ENCODE measurements at places on chromosomes 12 and 14. TPM values are rescaled to one million over a fixed set of nuclear protein-coding genes. Genes with fewer than 3 reads are reported as not detected.

SLC10A1 gene
- total RNA-seq, result not detected

GPX2 gene
- total RNA-seq, result 0.99 TPM

MANSC1 gene
- total RNA-seq, result 24.0 TPM

ABCD4 gene
- 86.7 TPM for total RNA-seq

NAA25 gene
- total RNA-seq, result 28.2 TPM

- no peaks in the 10 kb centered on the region for H3K4me1 ChIP-seq
- DNase-seq, result no peak
- H3K27me3 ChIP-seq, result no peaks in the 10 kb centered on the region
- H3K4me3 ChIP-seq, result no peak overlapping the region
- no peak overlapping the region for H3K27ac ChIP-seq
Observed at GRCh38 chr12:54409267-54409666, 9.8 kb downstream of the ITGA5 start.

ACACB gene
- total RNA-seq, result 61.6 TPM

DNA sequence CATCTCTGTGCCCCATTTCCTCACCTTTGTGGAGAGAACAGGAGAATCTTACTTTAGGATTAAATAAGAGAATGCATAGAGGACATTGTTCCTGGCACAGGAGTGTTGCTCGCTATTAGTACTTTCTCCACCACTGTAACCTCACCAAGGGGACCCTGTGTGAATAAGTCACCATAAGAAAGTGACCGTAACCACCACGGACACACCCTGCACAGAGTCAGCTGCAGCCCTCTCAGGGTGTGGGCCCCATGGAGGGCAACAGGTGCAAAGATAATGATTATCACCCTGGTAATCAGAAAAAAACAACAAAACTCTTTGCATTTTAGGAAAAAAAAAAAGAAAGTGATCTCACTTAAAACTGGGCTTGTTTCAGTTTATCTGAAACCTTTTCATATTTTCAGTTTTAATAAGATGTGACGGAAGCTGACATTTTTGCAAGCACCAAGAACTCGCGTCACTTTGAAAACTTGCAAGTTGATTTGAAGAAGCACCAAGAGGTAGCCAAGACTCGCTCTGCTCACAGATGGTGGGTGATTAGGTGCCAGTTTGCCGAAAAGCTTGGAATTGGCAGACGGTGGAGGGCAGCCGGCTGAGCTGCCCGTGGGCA is 87.0 kb upstream of the VRK1 start:
- H3K4me1 ChIP-seq, result no peaks in the 10 kb centered on the region
- H3K27ac ChIP-seq, result no peak overlapping the region
- no peaks in the 10 kb centered on the region for H3K27me3 ChIP-seq
- no peak for DNase-seq
- H3K4me3 ChIP-seq, result no peak overlapping the region
- H3K36me3 ChIP-seq, result no peaks in the 10 kb centered on the region

DNA sequence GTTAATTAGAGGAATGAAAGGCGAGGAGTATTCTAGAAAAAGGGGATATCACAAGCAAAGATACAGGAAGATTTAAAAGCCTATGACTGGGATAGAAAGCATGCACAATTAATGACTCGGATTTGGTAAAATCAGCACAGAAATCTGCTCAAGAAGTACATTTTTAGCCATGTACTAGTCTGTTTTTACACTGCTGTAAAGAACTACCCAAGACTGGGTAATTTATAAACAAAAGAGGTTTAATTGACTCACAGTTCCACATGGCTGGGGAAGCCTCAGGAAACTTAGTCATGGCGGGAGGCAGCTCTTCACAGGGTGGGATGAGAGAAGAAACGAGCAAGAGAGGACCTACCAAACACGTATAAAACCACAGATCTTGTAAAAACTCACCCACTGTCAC is 716.3 kb upstream of the MDGA2 start:
- no peak overlapping the region for H3K4me3 ChIP-seq
- H3K4me1 ChIP-seq, result no peaks in the 10 kb centered on the region
- no peak overlapping the region for H3K27ac ChIP-seq
- H3K36me3 ChIP-seq, result no peaks in the 10 kb centered on the region

LALBA gene
- total RNA-seq, result 5.2 TPM

CPNE6 gene
- 0.12 TPM for total RNA-seq

- peaks cover 27% of the 10 kb centered on the region for H3K4me1 ChIP-seq
- H3K4me3 ChIP-seq, result no peak overlapping the region
- no peaks in the 10 kb centered on the region for H3K36me3 ChIP-seq
Observed at GRCh38 chr14:24238123-24238522, 4.3 kb downstream of the TINF2 start.

GRCh38 chr14:104795781-104796686 is 486 bp upstream of the AKT1 start:
- H3K4me3 ChIP-seq, result peak overlapping the region; percentile 32
- peak; percentile 43 for DNase-seq
- peak overlapping the region; percentile 80 for H3K27ac ChIP-seq
- H3K27me3 ChIP-seq, result no peaks in the 10 kb centered on the region
- H3K36me3 ChIP-seq, result no peaks in the 10 kb centered on the region

DNA sequence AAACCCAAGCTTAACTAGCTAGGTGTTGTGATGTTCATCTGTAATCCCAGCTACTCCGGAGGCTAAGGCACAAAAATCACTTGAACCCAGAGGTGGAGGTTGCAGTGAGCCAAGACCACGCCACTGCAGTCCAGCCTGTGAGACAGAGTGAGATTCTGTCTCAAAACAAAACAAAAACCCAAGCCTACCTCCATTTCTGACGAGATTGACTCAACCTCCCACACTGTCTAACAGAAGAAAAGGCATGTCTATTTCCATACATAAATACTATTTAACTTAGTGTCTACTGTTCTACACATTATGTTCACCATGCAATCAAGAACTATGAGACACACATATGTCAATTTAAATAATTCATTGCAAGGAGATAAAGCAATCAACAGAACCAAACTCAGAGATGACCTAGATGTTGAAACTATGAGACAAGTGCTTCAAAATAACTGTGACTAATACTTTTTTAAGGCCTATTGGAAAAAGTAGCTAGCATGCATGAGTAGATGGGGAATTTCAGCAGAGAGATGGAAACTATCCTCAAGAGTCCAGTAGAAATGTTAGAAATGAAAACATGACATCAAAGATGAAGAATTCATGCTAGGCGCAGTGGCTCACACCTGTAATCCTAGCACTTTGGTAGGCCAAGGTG is 75.9 kb upstream of the DHRS4 start:
- no peak overlapping the region for H3K27ac ChIP-seq
- no peaks in the 10 kb centered on the region for H3K27me3 ChIP-seq
- no peaks in the 10 kb centered on the region for H3K36me3 ChIP-seq
- no peak for DNase-seq
- no peaks in the 10 kb centered on the region for H3K4me1 ChIP-seq

DNA sequence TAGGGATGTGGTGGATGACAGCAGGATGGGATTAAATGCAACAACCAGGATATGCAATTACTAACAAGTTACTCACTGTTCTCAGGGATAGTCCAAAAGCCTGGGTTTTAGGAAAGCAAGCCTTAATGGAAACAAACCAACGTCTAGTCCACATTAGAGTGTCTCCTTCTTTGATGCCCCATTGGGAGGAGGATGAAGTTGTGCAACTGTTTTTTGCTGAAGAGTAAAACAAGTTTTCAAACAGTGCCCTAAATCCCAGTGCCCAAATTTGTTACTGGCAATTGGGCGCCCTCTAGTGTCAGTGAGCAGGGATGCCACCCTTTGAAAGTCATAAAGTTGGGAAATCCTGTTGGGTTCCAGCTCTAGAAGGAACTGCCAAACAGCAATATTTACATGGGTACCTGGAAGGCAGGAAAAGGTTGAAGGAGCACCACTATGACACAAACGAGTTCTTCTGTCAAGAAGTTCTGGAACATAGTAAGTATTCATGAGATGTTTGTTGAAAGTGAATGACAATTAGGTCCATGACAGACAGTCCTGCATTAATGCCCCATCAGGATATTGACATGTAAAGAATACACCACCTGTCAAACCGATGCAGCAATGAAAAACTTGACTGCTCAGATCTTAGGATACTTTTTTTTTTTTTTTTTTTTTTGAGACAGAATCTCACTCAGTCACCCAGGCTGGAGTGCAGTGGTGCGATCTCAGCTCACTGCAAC is 11.1 kb upstream of the DPF3 start:
- H3K4me1 ChIP-seq, result peaks cover 5% of the 10 kb centered on the region
- DNase-seq, result peak; percentile 72
- no peaks in the 10 kb centered on the region for H3K27me3 ChIP-seq
- H3K27ac ChIP-seq, result no peak overlapping the region

GPRC5A gene
- 1.9 TPM for total RNA-seq

STYK1 gene
- total RNA-seq, result 0.24 TPM

RNASE7 gene
- 0.43 TPM for total RNA-seq

DNA sequence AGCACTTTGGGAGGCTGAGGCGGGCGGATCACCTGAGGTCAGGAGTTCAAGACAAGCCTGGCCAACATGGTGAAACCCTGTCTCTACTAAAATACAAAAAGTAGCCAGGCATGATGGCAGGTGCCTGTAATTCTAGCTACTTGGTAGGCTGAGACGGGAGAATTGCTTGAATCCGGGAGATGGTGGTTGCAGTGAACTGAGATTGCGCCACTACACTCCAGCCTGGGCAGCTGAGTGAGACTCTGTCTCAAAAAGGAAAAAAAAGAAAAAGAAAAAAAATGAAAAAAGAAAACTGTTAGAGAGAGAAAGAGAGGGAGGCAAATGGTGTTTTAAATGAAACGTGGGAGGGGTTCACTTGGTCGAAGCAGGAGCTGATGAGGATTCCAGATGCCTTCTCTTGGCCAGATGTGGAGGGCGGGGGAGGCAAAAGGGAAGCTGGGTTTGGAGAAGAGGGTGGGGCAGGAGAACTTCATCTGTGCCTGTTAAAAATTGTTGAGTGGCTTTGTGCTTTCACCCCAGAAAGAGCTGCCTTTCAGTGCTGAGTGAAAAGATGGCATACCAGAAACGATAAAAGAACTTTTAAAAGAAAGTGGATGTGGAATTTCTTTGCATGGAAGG is 1.1 kb downstream of the EMP1 start:
- no peaks in the 10 kb centered on the region for H3K27me3 ChIP-seq
- peak overlapping the region; percentile 88 for H3K27ac ChIP-seq
- peak overlapping the region; percentile 66 for H3K4me3 ChIP-seq
- peak; percentile 37 for DNase-seq
- H3K4me1 ChIP-seq, result peaks cover 24% of the 10 kb centered on the region

DNA sequence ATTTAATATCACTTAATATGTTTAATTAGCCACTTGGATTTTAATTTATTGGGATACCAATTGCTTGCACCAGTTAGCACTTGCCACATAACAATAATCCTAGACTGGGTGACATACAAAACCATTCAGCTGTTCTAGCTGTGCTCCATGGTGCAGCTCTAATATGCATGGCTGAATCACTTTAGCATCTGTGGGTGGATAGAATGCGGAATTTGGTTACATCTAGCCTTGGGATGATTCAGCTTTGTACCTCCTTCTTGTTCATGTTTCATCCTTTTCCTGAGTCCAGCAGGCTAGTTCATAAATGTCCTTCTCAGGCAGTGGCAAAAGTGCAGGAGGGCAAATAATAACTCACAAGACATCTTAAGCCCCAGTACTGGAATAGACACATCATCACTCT is 1263.0 kb downstream of the LRFN5 start:
- no peaks in the 10 kb centered on the region for H3K36me3 ChIP-seq
- H3K4me3 ChIP-seq, result no peak overlapping the region
- no peak overlapping the region for H3K27ac ChIP-seq
- H3K4me1 ChIP-seq, result no peaks in the 10 kb centered on the region

DNA sequence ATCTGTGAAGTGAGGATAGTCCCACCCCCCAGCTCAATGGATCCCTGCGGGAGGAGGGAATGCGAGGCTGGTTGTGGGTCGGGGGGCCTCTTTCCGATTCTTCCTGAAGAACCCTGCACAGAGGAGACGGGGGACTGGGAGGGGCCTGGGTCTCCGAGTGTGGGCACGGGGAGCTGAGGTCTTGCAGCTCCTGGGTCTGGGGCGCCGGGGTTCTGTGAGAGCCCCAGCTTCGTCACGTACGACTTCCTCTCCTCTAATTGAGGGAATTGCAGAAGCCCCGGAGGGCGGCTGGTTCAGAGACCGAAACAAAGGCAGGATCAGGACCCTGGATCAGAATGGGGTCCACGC is 66.6 kb downstream of the DIO3 start:
- DNase-seq, result no peak
- no peak overlapping the region for H3K27ac ChIP-seq
- peak overlapping the region; percentile 12 for H3K4me3 ChIP-seq
- peaks cover 19% of the 10 kb centered on the region for H3K4me1 ChIP-seq
- H3K27me3 ChIP-seq, result no peaks in the 10 kb centered on the region
- H3K36me3 ChIP-seq, result no peaks in the 10 kb centered on the region

ANKS1B gene
- 26.8 TPM for total RNA-seq

DNA sequence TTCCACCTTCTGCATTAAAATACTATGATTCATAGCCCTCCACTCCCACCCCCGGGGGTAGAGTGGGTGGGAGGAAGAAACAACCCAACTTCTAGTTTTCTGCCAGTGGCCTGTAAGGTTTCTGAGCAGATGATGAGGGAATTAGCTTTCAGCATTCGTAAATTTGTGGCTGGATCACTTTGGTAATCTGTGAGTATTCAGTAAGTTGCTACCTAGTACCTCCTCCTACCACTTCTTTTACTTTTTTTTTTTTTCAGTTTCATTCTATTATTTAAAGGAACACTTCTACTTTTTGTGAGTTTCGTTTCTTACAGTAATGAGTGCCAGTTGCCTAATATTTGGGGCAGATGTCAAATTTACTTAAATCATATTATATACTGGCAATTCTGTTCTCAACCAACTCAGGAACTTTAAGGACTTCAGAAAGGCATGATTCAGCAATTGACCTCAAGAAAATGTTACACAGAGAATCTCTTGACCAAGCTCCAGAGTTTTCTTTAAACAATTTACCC is 42.4 kb upstream of the EMP1 start:
- H3K4me3 ChIP-seq, result no peak overlapping the region
- DNase-seq, result no peak
- H3K27me3 ChIP-seq, result no peaks in the 10 kb centered on the region
- no peak overlapping the region for H3K27ac ChIP-seq

ABCC9 gene
- 2.3 TPM for total RNA-seq

DNA sequence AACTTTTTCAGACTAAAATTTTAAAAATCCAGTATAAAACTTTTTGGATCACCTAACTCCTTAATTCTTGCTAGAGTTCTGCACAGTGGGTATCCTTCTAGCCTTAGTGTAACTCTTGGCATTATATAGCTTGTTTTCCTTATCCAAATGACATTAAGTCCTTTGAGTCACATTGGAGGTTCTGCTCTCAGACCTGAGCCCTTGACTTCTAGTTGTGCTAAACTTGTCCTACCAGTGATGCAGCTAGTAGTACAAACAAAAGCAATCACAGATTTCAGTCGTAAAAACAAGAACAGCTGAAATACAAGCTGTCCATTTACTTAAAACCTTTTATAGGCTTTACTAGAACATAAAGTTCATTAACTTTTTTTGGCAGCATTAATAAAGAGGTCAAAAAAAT is 10.5 kb downstream of the ZBTB1 start:
- H3K4me1 ChIP-seq, result peaks cover 12% of the 10 kb centered on the region
- H3K27me3 ChIP-seq, result no peaks in the 10 kb centered on the region
- no peak overlapping the region for H3K4me3 ChIP-seq
- H3K36me3 ChIP-seq, result no peaks in the 10 kb centered on the region

GRCh38 chr14:94659901-94660300 is 47.7 kb downstream of the SERPINA3 start:
- no peak overlapping the region for H3K27ac ChIP-seq
- H3K4me3 ChIP-seq, result no peak overlapping the region
- peaks cover 3% of the 10 kb centered on the region for H3K4me1 ChIP-seq
- no peaks in the 10 kb centered on the region for H3K36me3 ChIP-seq
- no peak for DNase-seq
- H3K27me3 ChIP-seq, result no peaks in the 10 kb centered on the region

Measured in testis (tissue), 5 donors.